Stimulated activated CD8-positive, alpha-beta memory T cell treated with anti-CD3 and anti-CD28 coated beads, Interleukin-4, amount 100 ng/mL, for 1 hour (primary cell): ENCODE measurements at places on chromosomes 7 and 10.

- no peak for DNase-seq
These were observed 214.2 kb upstream of the ADO start for GRCh38 chr10:62590306-62590705.

GRCh38 chr7:340979-341694 lies 51.2 kb downstream of the FOXL3 start:
- no peak for DNase-seq

DNA sequence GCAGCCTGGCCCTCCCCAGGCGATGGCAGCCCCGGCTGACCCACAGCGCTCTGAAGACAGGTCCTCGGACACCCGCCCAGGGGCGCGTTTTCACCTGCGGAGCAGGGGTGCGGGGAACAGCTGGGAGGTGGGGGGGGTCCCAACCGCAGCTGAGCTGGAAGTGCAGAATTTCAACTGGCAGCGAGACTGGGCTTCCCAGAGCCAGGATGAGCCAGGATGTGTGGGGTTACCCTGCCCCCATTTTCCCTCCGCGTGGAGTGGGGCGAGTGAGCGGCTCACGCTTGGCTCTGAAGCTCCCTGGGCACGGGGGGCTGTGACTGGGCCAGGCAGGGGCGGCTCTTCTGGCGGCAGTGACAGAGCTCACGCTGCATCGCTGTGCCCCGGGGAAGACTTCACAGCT lies 70.2 kb downstream of the DNAJB6 start:
- no peak for DNase-seq

DNA sequence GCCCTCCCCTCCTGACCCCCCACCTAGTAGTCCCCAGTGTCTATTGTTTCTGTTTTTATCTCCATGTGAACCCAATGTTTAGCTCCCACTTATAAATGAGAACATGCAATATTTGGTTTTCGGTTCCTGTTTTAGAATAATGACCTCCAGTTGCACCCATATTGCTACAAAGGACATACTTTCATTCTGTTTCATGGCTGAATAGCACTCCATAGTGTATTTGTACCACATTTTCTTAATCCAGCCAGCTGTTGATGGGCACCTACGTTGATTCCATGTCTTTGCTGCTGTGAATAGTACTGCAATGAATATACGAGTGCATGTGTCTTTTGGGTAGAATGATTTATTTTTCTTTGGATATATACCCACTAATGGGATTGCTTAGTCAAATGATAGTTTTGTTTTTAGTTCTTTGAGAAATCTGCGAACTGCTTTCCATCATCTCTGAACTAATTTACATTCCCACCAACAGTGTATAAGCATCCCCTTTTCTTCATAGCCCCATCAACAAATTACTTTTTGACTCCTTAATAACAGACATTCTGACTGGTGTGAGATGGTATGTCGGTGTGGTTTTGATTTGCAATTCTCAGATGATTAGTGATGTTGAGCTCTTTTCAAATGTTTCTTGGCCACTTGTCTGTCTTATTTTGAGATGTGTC lies 128.4 kb upstream of the PHYHIPL start:
- DNase-seq = no peak

GRCh38 chr7:117873310-117874190 lies at the start of gene CTTNBP2:
TSS of gene CTTNBP2 (minus strand) at chr7:117873441. CDS start at chr7:117873415, 26 bp downstream.
- no peak for DNase-seq

DNA sequence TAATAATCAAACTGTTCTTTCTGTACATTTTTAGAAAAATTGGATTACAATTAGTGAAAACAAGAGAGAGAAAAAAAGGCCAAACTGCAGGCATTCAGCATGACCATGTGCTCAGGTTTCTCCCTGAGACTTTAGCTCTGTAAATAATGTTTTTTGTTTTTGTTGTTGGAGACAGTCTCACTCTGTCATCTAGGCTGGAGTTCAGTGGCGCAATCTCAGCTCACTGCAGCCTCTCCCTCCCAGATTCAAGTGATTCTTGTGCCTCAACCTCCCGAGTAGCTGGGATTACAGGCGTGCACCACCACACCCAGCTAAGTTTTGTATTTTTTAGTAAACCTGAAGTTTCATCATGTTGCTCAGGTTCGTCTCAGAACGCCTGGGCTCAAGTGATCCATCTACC lies 23.0 kb downstream of the BZW2 start:
- DNase-seq = no peak

GRCh38 chr7:23491502-23491901 lies 21.2 kb upstream of the IGF2BP3 start:
- DNase-seq = no peak

DNA sequence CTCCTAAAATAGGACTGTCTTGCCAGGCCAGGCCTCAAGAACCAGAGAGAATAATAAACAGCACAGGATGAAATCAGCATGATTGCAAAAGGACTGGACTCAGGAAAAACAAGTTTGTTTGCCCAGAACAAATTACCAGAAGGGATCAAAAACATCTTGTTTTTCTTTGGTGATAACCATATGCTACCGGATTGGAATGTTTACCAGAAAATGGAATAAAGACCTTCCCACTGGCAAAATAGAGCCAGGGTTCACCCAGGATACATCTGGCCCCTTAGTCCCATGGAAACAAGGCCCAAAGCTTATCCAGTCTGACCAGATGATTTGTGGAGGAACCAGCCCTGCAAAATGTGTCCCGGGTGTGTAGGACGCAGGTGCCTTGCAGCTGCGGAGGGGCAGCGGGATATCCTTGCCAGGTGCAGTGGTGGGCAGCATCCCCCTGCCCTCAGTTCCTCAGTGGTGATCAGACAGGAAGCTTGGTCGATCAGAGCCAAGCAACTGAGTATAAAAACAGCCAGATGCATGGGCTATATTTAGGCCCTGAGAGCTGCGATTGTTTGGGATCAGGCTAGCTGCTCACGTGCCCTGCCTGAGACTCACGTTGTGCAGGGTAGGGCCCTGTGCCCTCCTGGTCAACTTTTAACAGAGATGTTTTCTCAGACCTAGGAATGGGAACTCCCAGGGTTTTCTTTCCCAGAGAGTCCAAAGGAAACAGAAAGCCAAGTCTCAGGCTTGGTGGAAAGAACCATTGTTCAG lies 4.6 kb upstream of the ZNF22 start:
- DNase-seq = no peak

DNA sequence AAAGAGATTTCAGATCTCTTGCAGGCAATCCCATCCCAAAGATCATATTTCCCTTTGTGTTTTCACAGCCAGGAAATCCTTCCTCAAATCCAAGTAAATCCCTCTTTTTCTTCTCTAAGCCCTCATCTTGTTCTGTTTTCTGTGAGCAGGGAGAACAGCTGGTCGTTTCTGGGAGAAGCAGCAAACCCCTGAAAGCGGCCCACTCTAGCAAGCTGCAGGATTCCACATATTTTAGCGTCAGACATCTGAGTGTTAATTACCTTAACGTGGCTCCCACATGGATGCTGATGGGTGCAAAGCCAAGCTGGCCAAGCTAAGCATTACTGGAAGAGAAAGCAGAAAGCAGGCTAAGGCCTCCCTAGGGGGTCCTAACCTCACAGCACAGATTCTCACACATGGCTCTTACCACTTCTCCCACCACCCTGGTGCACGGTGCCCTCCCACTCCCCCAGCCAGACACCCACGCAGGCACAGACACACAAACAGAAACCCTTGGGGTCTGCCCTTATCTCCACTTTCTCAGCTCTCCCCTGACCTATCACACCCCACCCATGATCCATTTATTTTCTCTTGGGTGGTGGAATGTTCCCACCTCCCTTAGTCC lies 551.0 kb upstream of the AUTS2 start:
- no peak for DNase-seq

GRCh38 chr10:122730238-122730637 lies 30.6 kb upstream of the C10orf120 start:
- no peak for DNase-seq
